ENCODE measurements at places on chromosomes 1 and 21. TPM values are rescaled to one million over a fixed set of nuclear protein-coding genes. Genes with fewer than 3 reads are reported as not detected.

DNA sequence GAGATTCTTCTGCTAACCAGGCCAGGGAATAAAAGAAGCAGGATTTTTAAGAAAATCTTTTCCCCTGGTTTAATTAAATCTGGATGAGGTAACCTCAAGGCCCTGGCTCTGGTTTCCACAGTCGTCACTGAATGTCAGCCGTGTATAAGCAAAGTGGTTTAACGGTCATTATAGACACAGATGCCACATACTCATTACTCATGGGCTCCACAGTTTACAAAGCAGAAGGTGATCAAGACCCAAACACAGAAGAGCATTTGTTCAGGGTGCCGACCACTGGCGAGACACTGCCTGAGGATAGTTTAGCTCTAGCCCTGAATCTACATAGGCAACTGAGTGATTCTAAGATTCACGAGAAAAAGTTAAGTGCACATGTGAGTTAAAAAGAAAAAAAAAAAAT, 27.8 kb upstream of the RAP1GAP start:
- no peak overlapping the region for H3K27ac ChIP-seq
- H3K36me3 ChIP-seq: peaks cover 44% of the 10 kb centered on the region
- no peaks in the 10 kb centered on the region for H3K27me3 ChIP-seq
- H3K4me1 ChIP-seq: no peaks in the 10 kb centered on the region
- H3K4me3 ChIP-seq: no peak overlapping the region

DNA sequence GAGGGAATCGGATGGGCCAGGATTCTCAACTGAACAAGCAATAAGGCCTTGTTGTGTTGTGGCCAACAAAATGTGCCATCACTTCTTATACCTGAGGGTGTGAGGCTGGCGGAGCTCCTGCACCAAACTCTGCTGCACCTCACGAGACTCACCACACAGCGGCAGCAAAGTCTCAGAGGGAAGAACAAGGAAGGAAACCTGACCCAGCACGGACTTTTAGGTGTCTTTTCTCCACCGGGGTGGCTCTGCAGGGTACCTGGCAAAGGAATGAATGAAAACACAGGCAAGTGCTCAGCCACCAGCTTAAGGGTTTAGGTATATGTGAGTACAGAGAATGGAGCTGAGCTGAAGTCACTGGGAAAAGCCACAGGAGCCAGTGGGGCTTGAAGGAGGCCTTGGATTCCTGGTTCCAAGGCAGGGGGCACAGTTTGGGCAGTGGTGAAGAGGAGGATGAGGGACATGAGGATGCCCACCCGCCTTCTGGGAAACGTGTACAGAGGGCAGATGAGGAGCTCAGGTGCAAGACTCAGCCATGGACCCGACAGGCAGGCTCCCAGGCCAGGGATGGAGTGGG, 31.1 kb upstream of the HSD3B1 start:
- H3K27ac ChIP-seq: no peak overlapping the region
- no peaks in the 10 kb centered on the region for H3K36me3 ChIP-seq
- no peak overlapping the region for H3K4me3 ChIP-seq
- no peak for DNase-seq
- no peaks in the 10 kb centered on the region for H3K27me3 ChIP-seq

- H3K27me3 ChIP-seq: no peaks in the 10 kb centered on the region
- peaks cover 35% of the 10 kb centered on the region for H3K4me1 ChIP-seq
- no peak overlapping the region for H3K4me3 ChIP-seq
- DNase-seq: no peak
These were observed 9.8 kb downstream of the ADAMTSL4 start for GRCh38 chr1:150558761-150559655.

DNA sequence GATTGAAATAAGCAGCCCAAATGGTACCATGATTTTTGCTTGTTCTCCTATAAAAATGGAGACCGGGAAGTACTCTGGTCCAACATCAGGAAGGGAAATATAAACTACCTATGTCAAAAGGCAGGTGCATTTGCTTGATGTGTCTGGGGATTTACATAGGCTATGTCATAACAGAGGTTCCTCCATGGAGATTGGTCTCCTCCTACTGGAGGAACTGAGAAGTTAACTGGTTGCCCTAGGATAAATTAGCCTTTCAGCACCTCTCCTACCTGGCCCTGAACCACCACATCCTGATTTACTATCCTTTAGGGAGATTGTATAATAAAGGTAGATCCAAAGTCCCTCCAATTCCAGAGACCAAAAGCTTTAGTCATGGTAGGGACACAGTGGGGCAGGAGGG, 1109.3 kb upstream of the B3GALT2 start:
- no peak for DNase-seq
- H3K27me3 ChIP-seq: no peaks in the 10 kb centered on the region

- H3K4me3 ChIP-seq: no peak overlapping the region
- no peak overlapping the region for H3K27ac ChIP-seq
- DNase-seq: no peak
- H3K4me1 ChIP-seq: no peaks in the 10 kb centered on the region
These were observed 68.1 kb downstream of the VWA5B1 start for GRCh38 chr1:20358761-20359263.

DNA sequence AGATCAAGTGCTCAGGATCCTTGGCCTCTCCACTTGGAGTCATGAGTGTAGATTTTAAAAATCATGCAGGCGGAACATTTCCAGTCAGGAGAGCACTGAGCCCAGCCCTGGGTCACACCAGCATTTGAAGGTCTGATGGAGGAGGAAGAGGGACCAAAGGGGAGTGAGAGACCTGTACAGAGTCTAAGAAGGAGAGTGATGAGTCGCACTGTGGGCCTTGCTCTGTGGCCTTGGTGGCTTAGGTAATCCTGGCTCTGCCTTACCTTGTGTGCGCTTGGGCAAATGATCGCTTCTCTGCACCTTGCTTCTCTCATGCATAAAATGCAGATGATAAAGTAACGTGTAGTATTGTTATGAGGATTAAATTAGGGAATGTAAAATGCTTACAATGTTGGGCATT, 225.3 kb downstream of the SDCCAG8 start:
- H3K27me3 ChIP-seq: no peaks in the 10 kb centered on the region
- no peak overlapping the region for H3K4me3 ChIP-seq
- H3K36me3 ChIP-seq: no peaks in the 10 kb centered on the region
- peaks cover 13% of the 10 kb centered on the region for H3K4me1 ChIP-seq
- no peak overlapping the region for H3K27ac ChIP-seq

- peaks cover 59% of the 10 kb centered on the region for H3K4me1 ChIP-seq
- H3K36me3 ChIP-seq: no peaks in the 10 kb centered on the region
- peak within 1 kb of the TSS; percentile 76 for H3K4me3 ChIP-seq
- peak within 1 kb of the TSS; percentile 93 for H3K27ac ChIP-seq
These were observed at the start of gene HDAC1 for GRCh38 chr1:32291708-32292538. TSS of gene HDAC1 (plus strand) at chr1:32292083. CDS start at chr1:32292170, 87 bp downstream.

DNA sequence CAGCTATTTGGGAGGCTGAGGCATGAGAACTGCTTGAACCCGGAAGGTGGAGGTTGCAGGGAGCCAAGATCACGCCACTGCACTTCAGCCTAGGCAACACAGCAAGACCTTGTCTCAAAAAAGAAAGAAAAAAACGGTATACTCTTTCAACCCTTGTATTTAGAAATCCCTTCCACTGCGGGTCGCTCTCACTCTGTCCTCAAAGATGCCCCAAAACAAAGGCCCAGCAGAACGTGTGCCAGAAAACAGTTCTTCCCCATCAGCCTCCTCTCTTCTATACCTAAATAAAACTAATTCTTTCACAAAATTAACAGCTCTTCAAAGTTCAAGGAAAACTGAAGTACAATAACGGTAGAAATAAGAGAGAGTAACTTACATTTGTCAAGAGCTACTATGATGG, 13.2 kb downstream of the SETD4 start:
- no peak overlapping the region for H3K27ac ChIP-seq
- no peaks in the 10 kb centered on the region for H3K27me3 ChIP-seq
- no peak for DNase-seq
- no peak overlapping the region for H3K4me3 ChIP-seq
- H3K4me1 ChIP-seq: no peaks in the 10 kb centered on the region
- H3K36me3 ChIP-seq: peaks cover 35% of the 10 kb centered on the region

- DNase-seq: no peak
- H3K27me3 ChIP-seq: no peaks in the 10 kb centered on the region
- no peak overlapping the region for H3K4me3 ChIP-seq
- peaks cover 23% of the 10 kb centered on the region for H3K4me1 ChIP-seq
These were observed 4.7 kb downstream of the ZNF326 start for GRCh38 chr1:89999628-90000027.

HPCAL4 gene
- total RNA-seq: 1.9 TPM

LIPI gene
- total RNA-seq: not detected

PYHIN1 gene
- total RNA-seq: 24.2 TPM

FCRL2 gene
- total RNA-seq: not detected

PLPPR4 gene
- total RNA-seq: not detected
